Activated effector memory CD4-positive, alpha-beta T cell treated with anti-CD3 and anti-CD28 coated beads, Interleukin-2, amount 50 U/mL, for 16 hours (primary cell): ENCODE measurements at places on chromosomes 2 and 18.

- no peak for DNase-seq
Observed at GRCh38 chr2:2824588-2824987, 493.5 kb upstream of the MYT1L start.

- no peak for DNase-seq
Observed at GRCh38 chr18:46867367-46868143, 49.8 kb downstream of the PIAS2 start.

GRCh38 chr2:16620590-16620989 lies 45.0 kb downstream of the CYRIA start:
- DNase-seq = no peak

DNA sequence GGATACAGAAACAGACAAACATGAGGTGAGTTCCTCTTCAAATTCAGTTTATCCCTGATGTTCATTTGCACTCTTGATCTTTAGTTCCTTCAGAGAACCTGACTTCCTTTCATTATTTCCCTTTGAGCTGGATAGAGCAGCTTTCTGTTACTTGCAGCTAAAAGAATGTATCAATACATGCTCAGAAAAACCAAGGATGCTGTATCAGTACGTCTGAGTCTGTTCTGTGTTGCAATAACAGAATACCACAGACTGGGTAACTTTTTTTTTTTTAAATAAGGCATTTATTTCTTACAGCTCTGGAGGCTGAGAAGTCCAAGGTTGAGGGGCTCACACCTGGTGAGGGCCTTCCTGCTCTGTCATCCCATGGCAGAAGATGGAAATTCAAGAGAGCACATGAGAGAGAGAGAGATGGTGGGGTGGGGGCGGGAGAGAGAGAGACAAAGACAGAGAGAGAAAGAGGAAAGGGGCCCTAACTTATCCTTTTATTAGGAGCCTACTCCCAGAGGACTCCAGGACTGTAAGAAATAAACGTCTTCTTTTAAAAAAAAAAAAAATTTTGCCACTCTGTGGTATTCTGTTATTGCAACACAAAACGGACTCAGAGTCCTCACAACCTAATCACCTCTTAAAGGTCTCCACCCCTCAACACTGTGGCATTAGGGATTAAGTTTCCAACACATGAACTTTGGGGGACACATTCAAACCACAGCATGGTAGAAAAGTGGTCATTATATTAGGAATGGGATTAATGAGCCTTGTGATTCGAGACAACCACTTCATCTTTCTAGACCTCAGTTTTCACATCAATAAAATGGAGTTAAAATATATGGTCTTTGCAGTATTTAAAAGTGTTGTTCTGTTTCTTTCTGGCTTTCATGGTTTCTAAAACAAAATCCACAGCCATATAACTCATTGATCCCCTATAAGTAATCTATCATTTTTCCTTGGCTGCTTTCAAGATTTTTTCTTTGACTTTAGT lies 18.4 kb upstream of the SELENOI start:
- no peak for DNase-seq

DNA sequence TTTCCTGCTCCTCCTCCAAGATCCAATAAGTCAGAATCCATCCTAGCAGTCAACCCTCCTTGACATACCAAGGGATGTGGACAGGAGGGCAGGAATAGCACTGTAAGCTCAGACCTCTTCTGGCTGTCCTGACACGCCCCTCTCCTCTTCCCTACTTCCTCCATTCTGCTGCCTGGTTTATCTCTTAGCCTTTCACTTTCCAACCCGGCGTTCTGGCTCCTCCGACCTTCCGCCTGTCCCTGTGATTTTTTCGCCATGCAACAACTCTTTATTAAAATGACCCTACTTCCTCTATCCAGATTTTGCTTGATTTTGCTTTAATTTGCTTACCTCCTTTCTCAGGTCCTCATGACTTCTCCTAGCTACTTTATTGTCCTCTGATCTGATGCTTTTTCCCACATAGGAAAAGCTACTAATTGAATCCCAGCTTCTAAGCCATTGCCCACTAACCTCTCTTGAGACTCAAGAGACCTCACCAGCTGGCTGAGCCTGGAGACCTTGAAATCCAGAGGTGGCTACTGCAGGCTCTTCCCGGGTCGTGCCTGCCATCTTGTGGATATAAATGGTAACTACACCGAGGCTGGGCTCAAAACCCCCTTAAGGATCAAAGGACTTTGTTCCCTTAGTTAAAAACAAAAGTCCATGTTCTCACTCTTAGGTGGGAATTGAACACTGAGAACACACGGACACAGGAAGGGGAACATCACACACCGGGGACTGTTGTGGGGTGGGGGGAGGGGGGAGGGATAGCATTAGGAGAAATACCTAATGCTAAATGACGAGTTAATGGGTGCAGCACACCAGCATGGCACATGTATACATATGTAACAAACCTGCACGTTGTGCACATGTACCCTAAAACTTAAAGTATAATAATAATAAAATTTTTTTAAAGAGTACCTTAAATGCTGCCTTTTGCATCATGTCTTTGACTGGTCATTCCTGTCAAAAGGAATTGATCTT lies 139.4 kb downstream of the AKAIN1 start:
- peak; percentile 68 for DNase-seq

GRCh38 chr2:15936277-15937104 lies 3.9 kb upstream of the MYCN start:
- DNase-seq = no peak

GRCh38 chr18:36592282-36592681 lies 236.5 kb downstream of the TPGS2 start:
- DNase-seq = no peak

DNA sequence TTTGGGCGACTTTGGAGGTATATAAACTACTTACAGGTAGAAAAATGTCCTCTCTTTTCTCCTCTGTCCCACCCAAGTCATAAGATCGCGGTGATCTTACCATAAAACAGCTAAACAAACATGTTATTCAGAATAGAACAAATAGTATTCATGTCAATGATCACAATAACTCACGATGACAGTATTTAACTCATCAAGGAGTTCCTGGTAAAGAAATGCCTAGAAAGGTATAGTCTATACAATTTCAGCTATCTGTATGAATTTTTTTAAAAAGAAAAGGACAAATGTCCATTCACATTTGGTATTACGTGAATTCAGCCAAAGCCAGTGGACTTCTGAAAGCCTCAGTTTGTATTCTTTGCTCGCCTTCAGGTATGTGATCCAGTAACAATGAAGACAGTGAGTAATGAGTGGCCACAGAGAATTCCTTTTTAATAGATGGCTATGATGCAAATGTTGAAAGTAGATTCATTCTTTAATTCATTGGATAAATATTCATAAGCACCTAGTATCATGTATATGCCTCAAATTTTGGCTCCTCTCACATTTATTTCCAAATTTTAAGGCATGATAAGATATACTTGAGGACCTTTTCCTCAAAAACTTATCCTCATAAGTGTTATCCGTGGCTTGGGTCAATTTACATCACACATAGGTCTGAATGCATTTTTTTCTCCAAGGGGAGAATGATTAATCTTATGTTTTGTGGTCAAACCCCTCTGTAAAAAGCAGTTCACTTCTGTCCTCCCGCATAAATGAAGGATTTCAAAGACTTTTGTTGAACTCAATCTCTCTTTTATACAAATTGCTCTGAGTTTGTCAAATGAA lies 20.3 kb downstream of the ABCB11 start:
- DNase-seq = no peak

- no peak for DNase-seq
Observed at GRCh38 chr2:104834431-104835153, 19.3 kb upstream of the POU3F3 start.

- no peak for DNase-seq
Observed at GRCh38 chr2:182207049-182207746, 219.6 kb downstream of the PDE1A start.

- no peak for DNase-seq
Observed at GRCh38 chr2:12031866-12032265, 285.4 kb downstream of the LPIN1 start.

DNA sequence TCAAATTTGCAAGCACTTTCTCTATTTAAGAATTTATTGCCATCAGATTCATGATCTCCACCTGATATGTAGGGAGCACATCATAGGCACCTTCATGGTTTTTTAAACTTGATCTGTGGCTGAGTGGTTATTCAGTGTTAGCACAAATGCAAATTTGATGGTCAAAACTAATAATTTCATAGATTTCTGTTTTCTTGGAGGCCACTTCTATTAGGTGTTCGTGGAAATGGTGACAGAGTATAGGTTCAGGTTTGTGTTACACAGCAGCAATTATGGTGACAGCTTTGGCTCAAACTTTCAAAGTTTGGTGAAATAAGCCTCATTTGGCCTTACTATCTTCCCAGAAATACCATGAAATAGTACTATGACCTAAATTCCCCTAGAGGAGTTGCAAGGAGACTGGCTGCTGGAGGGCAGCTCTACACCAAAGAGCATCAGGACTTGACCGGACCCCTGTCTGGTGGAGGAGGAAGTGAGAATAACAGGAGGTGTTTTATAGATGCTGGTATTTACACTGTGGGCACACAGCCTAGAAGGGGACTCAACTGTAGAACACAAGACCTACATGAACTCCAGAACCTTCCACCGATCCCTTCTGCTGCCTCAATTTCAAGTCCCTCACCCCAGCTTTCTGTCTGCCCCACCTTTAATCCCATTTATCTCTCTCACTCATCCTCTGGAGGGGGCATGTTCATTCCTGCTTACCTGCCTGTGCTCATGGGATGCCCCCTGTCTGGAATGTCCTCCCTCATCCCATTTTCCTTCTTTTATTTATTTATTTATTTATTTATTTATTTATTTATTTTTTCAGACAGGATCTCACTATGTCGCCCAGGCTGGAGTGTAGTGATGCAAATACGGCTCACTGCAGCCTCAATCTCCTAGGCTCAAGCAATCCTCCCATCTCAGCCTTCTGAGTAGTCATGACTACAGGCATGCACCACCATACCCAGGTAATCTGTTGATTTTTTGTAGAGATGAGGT lies 132.9 kb upstream of the SIX2 start:
- no peak for DNase-seq

- no peak for DNase-seq
Observed at GRCh38 chr2:1544478-1545069, 131.3 kb downstream of the TPO start.

- no peak for DNase-seq
Observed at GRCh38 chr2:191946471-191947182, 99.7 kb upstream of the CAVIN2 start.

DNA sequence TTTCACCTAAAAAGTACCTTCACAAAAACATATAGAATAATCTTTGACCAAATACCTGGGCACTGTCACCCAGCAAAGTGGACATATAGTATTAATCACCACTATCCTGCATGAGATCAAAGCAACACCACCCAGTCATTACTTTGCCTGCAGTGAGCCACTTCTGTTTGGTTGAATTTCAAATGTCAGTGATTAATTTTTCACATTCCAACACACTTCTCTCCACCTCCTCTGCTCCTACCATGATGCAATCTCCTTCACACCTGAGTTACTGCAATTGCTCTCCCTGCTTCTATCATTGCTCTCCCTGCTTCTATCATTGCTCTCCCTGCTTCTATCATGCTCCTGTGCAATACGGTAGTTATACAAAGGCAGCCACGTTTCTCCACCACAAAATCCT lies 106.1 kb upstream of the NETO1 start:
- no peak for DNase-seq

- no peak for DNase-seq
Observed at GRCh38 chr2:47134386-47135090, 20.6 kb downstream of the STPG4 start.

- DNase-seq = no peak
Observed at GRCh38 chr2:228446734-228447133, 265.2 kb upstream of the SPHKAP start.

GRCh38 chr18:59219672-59220163 lies at the start of gene GRP:
GRP (plus strand) TSS chr18:59220158; CDS start chr18:59220266, 108 bp downstream.
- DNase-seq = no peak

DNA sequence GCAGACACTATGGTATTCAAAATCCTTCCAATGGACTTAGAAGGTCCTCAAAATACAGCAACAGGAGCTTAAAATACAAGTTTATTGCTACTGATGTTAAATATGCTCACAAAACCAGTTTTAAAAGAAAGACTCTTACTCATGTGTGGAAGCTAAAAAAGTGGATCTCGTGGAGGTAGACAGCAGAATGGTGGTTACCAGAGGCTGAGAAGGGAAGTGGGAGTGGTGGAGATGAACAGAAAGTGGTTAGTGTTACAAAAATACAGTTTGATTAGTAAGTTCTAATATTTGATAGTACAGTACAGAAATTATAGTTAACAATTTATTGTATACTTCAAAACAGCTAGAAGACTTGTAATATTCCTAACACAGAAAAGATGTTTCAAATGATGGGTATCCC lies 12.1 kb downstream of the ADAM17 start:
- DNase-seq = no peak

DNA sequence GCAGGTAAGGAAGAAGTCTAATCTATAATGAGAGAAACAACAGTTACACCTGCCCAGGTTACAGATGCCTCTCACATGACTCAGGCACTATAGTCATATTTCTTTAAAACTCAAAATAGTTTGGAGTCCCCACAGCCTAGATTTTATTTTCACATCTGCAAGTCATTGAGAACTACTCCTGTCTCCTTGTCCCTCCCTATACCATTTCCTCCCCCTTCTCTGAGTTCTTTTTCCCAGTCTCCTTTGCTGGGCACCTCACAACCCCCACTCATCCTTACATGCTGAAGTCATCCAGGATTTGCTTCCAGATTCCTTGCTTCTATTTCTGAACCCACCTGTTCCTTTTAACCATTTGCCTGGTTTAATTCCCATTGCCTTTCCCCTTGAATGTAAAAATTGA lies 73.1 kb upstream of the KCNE4 start:
- DNase-seq = no peak

- DNase-seq = no peak
Observed at GRCh38 chr2:231191896-231192872, 6.2 kb upstream of the ARMC9 start.

GRCh38 chr2:53104263-53104662 lies 663.3 kb upstream of the CHAC2 start:
- no peak for DNase-seq

DNA sequence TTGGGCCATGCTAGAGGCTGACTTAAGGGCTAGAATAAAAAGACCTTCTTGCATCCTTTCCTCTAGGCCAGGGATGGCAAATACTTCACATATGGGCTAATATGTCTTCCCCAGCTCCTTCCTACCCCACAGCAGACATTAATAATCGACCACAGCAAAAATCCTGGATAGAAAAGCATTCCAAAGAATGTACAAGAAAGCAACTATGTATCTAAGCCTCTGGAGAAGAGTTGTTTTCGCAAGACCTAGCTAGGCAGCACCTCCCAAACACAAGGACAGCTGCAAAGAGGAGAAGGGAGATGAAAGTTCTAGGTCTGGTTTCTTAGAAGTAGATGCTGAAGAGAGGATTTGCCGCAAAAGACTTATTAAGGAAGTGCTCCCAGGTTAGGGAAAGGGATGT lies 372.6 kb downstream of the SLC4A3 start:
- no peak for DNase-seq

DNA sequence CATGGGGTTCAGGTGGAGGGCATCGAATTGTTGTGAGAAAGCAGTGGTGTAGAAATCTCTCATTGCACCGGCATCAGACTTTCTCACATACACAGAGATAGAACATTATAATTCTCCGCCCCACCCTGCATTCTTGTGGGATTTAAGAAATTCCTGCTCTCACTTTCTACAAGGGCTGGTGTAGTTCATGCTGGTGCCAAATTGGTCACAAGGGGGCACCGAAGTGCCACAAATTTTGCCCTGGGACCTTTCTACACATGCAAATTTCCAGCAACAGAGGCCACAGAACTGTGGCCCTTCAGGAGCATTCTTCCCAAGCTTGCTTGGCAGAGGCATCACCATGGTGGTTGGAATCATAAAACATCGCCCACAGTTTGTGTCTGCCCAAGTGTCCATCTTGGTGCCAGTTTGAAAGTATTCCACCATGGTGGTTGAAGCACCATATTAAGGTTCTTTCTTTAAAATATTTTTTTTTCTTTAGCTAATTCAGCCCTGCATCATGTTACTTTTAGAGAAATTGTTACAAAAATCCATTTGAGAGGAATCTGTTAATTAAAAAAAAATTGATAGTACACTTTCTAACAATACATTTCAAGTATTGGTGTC lies 521.2 kb upstream of the FANCL start:
- no peak for DNase-seq
